Activated naive CD8-positive, alpha-beta T cell treated with anti-CD3 and anti-CD28 coated beads for 36 hours (primary cell): ENCODE measurements at places on chromosomes 6 and 20. TPM values are rescaled to one million over a fixed set of nuclear protein-coding genes. Genes with fewer than 3 reads are reported as not detected.

Gene SLC22A3
- total RNA-seq, result not detected

DNA sequence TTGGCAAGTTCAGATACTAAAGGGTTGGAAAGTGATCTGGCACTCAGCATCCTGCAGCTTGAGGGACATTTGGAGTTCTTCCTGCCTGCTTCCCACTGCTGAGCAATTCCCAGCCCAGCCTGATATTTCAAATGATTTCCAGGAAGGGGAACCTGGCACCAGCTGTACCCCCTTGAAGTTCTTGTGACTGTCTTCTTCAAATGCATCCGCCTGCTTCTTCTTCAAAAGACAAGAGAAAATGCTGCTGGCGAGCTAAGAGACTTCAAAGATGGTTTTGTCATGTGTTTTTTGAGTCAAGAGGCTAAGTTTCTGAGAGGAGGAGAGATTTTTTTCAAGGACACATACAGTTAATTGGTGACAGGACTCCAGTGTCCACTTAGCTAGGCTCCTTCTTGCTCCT, 42.6 kb upstream of the B4GALT5 start:
- no peaks in the 10 kb centered on the region for H3K36me3 ChIP-seq
- no peak overlapping the region for H3K27ac ChIP-seq
- H3K27me3 ChIP-seq, result peaks cover 36% of the 10 kb centered on the region
- no peaks in the 10 kb centered on the region for H3K4me1 ChIP-seq

Gene OR10C1
- not detected for total RNA-seq

DNA sequence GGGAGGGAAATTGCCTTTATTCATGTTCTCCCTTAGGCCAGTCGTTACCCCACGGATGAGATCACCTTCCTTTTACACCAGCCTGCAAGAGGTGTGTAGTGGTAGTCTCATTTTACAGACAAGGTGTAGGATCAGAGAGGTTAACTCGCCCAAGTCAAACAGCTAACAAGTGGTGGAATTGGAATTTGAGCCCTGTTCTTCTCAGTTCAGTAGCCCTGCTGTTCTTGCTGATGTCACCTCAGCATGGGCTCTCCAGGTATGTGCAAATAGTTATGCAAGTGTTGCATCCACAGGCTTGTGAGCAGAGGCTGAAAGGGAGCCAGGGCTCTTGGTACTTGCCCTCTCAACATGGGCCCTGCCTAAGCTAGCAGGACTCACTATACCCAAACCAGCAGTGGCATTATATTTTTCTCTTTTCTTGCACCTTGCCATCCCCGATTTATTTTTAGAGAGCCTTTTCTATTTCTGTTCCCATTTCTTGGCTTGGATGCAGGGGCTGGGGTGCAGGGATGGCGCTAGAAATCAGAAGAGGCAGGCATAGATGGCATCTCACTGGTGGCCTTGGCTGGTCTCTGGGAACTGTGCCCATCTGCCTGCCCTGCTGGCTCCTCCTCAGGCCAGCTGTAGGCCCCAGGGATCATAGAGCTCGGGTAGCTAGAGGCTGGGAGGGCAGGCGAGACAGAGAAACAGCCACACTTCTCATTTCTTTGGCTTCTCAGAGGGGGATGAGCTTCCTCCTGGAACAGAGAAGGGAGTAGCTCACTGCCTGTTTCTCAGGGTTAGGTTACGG, 18.2 kb downstream of the PPARD start:
- peak overlapping the region; percentile 18 for H3K27ac ChIP-seq
- no peaks in the 10 kb centered on the region for H3K27me3 ChIP-seq

DNA sequence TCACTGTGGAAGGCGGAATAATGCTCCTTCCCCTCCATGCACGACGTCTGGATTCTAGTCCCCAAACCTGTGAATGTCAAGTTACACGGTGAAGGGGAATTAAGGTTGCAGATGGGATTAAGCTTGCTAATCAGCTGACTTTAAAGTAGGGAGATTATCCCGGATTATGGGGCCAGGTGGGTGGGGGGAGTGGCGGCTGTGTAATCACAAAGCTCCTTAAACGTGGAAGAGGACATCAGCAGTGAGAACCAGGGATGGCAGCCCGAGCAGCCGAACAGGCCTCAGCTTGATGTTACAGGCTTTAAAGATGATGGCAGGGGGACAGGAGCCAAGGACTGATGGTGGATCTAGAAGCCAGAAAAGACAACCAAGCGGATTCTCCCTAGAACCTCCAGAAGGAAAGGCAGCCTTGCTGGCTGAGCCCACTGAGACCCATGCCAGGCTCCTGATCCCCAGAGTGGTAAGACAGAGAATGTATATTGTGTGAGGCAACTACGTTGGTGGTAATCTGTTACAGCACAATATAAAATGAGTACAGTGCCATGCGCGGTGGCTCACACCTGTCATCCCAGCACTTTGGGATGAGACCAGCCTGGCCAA, 117.5 kb downstream of the SCML4 start:
- no peak overlapping the region for H3K4me3 ChIP-seq
- no peak overlapping the region for H3K27ac ChIP-seq
- no peaks in the 10 kb centered on the region for H3K27me3 ChIP-seq
- H3K4me1 ChIP-seq, result peaks cover 25% of the 10 kb centered on the region
- no peak for DNase-seq
- H3K36me3 ChIP-seq, result peaks cover 2% of the 10 kb centered on the region

GRCh38 chr20:5977223-5977622, 26.8 kb downstream of the MCM8 start:
- DNase-seq, result no peak
- no peak overlapping the region for H3K27ac ChIP-seq
- H3K36me3 ChIP-seq, result peaks cover 26% of the 10 kb centered on the region
- no peaks in the 10 kb centered on the region for H3K4me1 ChIP-seq
- H3K27me3 ChIP-seq, result no peaks in the 10 kb centered on the region
